Activated T-cell treated with anti-CD3 and anti-CD28 coated beads, Interleukin-2, amount 50 U/mL, for 24 hours (primary cell): ENCODE measurements at places on chromosomes 12 and 14.

GRCh38 chr12:54222609-54223008 is 33.8 kb upstream of the SMUG1 start:
- DNase-seq: no peak

DNA sequence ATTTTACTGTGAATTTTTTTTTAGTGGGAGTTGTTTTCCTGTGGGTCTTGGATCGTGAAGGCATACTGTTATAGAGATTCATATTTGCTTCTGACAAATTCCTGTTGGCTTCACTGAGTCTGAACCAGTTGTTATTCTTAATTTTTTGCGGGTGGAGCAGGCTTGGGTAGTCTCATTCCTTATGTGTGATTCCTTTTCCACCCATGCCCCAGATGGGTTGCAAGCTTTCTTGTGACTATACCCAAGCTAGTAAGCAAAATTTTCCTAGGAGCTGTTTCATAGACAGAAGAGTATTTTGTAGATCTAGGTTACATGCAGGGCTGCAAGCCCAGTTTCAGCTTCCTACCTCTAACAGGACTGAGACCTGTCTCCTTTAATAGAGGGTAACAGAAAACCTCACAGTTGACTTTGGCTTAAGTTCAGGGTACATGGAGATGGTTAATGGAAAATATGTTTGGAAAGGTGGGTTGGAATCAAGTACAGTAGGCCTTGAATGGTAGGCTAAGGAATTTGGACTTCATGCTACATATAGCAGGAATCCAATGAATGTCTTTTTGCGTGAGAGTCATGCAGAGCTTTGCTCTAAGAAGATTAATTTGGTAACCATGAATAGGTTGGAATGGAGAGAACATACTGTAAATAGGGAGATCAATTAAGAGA is 29.0 kb downstream of the TRMT5 start:
- DNase-seq: no peak

DNA sequence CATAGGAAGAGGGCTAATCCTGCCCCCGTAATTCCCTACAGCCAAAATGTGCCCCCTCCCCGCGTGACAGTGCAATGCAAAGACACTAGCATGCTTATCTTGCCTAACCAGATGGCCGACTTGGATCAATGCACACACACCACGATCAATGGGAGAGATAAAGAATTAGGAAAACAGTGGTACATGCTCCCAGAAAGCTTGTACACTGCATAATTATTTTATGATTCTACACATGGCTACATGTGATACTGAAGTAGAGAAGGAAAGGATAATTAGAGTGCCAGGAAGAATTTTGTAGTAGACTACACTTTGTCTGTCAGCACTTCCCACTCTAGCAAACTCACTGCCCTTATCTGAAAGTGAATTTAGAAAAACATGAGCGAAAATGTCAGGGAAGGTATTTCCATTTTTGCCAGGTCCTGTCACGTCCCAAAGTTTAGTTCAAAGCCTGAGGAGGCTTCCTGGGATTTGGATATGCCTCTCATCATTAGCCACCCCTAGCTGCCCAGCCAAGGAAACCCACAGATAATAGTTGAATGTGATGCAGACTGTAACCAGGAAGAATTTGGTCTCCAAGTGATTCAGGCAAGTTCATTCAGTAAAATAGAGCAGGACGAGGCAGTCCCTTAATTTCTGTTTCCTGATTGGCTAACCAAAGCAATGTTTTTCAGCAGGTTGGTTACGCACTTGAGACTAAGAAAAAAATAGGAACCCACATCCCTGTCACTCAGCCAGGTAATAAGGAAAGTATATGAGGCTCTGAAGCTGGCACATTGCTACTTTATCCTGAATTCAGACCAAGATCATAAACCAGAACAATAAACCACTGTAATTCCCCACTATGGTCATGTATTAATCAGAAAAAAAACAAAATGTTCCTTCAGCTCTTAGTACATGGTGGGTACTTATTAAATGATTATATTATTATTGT is 199.6 kb upstream of the OTX2 start:
- no peak for DNase-seq

DNA sequence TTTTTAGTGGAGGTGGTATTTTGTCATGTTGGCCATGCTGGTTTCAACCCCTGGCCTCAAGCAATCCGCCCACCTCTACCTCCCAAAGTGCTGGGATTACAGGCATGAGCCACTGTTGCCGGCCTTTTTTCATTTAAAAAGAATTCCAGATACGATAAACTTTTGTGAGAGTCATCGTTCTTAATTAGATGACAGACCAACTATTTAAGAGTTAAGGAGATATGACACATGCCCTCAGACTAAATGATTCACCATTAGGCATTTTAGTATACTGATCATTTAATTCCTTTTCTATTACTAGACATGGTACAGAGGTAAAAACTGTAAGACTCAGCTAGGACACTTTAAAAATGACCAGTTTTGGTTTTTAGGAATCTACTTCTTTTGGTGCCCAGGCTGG is 2.4 kb downstream of the ANKRD13A start:
- DNase-seq: no peak
